ENCODE measurements at places on chromosomes 16 and 17.

DNA sequence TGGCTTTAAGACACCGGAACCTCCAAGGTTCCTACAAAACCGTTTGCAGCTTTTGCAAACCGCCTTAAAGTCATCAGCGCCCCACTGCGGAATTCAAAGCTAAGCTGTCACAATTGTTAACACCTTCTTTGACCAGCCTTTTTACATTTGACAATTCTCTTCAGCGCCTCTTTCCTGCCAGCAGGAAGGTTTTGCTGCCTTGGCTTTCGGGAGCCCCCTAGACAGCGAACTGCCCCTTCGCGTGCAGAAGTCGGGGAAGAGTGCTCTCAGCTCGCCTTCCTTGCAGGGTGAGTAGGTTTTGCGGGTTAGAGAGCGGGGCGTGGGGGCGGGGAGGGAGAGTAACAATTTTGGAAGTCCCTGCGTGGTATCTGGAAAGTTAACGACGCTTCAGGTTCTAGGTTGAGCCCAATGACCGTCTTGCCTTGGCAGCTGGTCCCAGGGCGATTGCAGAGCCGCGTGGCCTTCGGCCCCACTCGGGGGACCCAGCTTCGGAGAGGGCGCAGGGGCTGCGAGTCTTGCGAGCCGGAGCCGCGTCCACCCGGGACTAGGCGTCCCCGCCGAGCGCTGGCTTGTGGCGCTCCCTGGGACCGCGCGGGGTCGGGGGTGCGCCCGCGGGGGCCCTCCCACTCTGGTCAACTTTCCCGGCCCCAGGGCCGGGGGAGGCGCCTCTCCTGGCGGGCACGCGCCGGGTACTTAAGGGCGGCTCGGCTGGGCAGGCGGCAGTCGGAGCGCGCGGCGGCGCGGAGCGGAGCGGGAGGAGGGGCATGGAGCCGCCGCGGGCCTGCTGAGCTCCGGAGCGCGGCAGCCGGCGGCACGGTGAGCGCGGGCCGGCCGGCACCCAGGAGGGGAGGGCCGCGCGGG lies at the start of gene HAS3:
TSS of gene HAS3 (plus strand) at position 153 of the 861 bp plus-strand sequence. CDS start 3,743 bp downstream, outside the sequence.
- peak; percentile 55 for DNase-seq

DNA sequence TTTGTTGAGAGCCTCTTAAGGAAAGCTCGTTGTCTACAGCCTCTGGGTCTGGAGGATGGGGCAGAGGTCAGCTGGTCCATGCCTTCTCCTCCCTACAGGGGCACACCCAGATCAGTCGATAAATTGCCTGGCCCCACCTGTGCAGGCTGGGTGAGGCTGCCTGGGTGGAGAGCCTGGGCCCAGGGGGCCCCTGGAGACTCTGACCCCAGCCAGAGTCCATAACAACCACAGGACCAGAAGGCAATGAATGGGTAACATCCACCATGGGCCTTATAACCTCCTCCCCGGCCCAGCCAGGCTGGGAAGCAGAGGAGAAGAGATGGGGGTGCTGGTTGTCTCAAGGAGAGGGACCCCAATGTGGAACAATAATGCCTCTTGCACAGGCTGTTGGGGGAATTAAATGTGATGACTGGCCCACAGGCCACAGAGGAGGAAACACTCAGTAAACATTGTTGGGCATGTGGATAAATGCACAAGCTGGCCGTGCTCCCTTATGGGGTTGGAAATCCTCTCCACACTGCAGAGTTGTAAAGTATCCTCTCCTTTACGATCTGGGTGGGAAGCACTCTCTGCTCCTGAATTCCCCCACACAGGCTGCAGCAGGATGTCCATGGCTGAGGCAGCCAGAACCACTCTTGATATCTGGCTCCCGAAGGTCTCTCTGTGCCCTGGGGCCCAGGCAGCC lies 56.7 kb upstream of the TOB1 start:
- DNase-seq, result no peak

- DNase-seq, result no peak
These were observed 2.8 kb downstream of the SP6 start for GRCh38 chr17:47848198-47848513.

DNA sequence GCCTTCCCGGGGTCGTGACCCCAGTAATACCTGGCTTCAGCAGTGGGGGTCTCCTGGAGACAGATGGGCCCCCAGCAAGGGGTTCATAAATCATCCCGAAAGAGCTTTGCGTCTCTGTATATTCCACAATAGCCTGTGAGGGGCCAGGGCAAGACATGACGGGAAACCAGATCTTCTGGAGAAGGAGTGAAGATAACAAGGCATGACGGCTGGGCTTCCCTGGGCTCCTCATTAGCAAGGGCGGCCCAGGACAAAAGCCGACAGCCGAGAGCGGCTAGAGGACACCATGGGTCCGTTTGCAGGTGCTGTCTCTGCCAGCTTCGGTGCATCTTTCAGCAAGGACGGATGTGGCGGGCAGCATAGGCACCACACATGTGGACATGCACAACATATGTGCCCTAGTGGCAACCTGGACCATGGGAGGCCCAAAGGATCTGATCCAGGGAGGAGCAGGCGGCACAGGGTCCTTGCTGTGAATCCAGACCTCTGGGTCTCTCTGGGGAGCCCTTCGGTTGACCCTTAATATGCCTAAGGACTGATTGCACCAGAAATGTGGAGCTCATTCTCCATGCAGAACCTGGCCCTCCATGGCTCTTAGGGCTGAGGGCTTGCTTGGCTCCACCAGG lies 136.9 kb upstream of the FOXF1 start:
- no peak for DNase-seq

- DNase-seq, result peak; percentile 50
These were observed 52.0 kb downstream of the CBFA2T3 start for GRCh38 chr16:88924834-88925539.

DNA sequence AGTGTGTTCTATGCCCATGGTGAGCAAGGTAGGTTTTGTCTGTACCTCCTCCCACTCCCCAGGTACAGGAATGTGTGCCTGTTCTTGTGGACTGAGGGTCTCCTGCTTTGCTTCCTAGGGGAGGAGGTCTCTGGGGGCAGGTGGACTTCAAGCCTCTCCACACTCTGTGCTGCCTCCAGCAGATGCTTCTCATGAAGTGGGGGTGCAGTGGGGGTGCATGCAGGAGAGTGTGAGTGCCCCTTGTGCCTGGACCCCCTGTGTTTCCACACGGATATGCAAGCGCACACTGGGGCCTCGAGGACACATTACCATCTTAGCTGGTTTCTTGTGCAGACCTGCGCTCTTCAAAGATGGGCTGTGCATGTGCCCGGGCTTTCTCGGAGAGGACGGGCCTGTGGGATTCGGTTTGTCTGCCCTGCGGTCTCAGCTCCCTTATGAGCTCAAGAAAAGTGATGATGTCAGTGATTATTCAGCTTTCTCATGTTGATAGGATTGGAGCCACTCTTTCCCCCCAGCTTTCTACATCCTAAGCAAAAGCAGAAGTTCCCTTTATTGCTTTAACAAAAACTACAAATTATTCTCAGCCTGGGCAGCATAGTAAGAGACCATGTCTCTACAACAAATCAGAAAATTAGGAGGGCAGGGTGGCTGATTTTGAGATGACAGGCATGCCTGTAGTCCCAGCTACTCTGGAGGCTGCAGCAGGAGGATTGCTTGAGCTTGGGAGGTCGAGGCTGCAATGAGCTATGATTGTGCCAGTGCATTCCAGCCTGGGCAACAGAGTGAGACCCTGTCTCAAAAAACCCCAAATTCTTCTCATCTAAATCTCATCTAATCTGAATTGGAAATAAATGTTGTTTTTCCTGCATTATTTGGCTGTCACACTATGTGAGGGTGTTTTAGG lies 86.8 kb downstream of the RPTOR start:
- no peak for DNase-seq

- DNase-seq, result no peak
These were observed 617 bp downstream of the COASY start for GRCh38 chr17:42562388-42563142.

DNA sequence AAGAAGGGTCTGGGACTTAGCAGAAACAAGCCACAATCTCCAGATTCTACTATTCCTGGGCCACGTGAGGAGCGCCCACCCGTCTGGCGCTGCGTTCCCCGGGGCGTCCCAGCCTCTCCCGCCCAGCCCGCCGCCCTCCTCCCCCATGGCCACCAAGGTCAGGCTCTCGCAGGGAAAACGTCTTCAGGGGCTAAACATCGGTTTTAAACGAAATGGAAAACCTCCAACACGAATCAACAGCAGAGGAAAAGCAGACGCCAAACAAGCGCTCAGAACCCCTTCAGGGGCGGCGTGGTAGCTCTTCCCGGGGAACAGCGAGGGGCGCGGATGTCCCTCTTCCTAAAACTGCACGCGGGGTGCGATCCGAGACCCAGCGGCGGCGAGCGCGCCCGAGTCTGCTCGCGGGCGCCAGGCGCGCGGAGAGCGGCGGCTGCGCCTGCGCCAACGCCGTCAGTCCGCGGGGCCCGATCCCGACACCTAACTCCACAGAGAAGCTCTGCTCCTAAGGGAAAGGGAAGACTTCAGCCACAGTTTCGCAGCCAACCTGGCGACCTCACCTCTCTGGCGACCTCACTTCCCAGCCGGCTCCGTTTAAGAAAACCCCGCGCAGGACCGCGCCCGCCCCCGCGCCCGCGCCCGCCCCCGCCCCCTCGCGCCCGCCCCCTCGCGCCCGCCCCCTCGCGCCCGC lies 505 bp upstream of the COG1 start:
- DNase-seq, result peak; percentile 73

- DNase-seq, result no peak
These were observed 10.6 kb downstream of the RIPOR1 start for GRCh38 chr16:67539271-67539670.

GRCh38 chr16:53282975-53283946 lies 151.0 kb upstream of the RBL2 start:
- no peak for DNase-seq

DNA sequence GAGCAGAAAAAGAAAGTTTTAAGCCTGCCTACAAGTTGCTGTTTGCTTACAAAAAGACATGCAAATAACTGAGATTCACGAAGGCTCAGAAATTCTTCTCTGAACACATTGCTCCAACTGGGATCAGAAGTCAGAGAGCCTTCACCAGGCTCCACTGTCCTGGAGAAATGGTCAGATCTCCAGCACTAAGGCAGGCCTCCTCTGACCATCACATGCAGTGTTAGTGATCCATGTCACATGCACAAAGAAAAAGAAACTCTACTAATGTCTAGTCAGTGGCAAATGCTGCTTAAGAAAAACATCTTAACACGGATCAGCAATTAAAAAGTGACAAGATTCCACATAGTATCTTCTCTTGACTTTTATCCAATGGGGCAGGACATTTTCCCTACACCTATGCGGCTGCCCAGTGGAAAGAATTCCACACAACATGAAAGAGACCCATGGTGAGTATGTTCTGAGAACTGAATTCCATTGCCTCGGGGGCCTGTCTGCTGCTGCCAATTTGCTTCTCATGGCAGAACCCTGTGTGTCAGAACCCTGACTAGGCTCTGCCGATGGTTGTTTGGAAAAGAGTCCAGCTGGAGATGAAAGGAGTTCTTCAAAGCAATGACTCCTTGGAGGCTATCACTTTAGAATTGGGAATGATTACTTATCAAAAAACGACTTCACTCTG lies 96.6 kb downstream of the HIC1 start:
- DNase-seq, result no peak

DNA sequence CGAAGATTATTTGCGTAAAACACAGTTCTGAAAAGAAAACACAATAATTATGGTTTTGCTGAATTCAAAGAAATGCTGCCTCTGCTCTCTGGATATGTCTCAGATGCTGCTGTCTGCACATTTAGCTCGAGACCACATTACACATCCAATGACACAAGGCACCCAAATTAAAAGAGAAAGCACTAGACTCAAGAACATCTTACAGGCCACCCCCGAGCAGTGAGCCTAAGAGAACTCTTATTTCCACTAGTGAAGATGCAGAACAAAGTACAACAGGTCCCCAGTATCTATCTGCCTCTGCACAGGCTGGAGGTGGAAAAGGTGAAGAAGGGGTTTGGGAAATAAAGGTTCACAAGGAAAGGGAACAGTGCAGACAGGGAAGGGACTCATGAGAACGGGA lies 33.5 kb downstream of the GRB2 start:
- no peak for DNase-seq

GRCh38 chr17:29731589-29731929 lies 108.8 kb upstream of the CORO6 start:
- DNase-seq, result no peak

DNA sequence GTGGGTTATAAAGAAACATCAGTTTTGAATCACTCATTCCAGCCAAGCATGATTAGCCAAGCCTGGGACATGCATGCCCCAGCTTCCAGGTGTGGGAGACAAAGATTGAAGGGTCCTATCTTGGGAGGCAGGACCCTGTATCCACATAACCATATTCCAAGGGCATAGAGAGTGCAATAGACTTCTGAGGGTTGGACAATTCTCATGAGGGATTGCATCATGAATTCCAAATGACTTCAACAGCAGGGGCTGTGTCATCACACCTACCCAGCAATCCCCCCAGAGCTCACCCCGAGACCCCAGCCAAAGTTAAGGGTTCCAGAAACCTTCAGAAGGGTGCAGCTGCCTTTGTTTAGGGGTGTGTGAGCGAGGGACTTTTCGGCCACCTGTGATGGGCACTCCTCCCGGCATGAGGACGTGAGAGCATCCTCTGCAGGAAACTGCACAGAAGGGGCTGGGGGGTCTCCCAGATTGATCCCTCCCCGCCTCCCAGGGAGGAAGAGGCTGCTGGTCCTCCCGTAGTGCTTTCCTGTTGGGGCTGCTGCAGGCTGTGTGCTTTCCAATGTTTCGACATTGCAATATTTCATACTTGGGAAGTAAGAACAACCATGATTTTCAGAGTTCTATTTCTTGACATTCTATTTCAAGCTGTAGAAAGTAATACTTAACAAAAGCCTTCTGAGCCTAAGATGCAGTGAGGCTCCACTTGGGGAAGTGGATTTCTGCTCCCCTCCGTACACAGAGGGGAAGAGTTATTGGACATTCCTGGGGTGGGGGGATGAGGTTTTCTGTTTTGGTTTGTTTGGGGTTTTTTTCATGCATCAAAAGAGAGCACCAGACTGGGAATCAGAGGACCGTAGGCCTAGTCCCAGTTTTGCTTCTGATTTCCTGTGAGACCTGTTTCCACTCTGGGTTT lies 13.3 kb upstream of the PITPNM3 start:
- DNase-seq, result no peak

GRCh38 chr16:30121741-30122571 lies 1.1 kb downstream of the MAPK3 start:
- no peak for DNase-seq

DNA sequence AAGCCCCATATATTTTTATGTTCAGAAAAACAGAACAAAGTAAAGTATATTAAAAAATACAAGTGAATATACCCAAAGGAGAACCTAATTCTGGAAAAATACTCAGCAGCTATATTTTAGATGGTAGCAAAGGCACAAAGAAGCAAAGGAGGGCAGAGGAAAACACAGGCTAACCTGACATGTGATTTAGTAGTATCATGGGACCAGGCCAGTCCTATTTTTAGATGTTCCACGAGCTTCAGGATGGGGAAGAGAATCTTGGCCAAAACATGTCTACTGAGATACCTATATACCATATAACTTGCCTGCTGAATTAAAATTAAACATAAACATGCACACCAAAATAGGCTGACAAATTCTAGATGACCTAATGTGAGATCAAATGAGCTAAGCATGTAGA lies 32.9 kb downstream of the SMYD4 start:
- no peak for DNase-seq

DNA sequence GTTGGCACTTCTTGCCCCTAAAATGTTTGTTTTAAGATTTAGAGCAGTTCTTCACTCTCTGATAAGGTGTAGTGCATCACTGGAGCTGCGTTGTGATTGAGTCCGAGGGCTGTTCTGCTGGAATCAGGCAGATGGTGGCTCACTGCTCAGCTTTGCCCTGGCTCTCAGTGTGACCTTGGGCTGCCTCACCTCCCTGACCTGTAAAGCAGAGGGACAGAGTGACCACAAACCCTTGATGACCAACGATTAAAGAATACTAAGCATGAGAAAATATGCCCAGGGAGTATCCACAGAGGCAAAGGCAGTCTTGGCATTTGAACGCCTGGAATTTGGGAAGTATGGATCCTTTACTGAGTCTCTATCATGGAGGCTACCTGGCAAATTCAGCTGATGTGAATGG lies 18.1 kb downstream of the CMIP start:
- DNase-seq, result no peak

Measured in stimulated activated naive CD8-positive, alpha-beta T cell treated with anti-CD3 and anti-CD28 coated beads, Interleukin-15, Interleukin-2, amounts not matched to agents 100 U/mL and 50 U/mL, for 24 hours (primary cell).